CD4-positive, alpha-beta memory T cell (primary cell): ENCODE measurements at places on chromosomes 1 and 21.
A peak's percentile ranks its signal among the peaks of the same experiment; 100 is the strongest.

GRCh38 chr1:198575292-198575691, 34.8 kb upstream of the ATP6V1G3 start:
- H3K27ac ChIP-seq: no peak overlapping the region
- H3K36me3 ChIP-seq: no peaks in the 10 kb centered on the region
- H3K4me3 ChIP-seq: no peak overlapping the region
- H3K4me1 ChIP-seq: no peaks in the 10 kb centered on the region

DNA sequence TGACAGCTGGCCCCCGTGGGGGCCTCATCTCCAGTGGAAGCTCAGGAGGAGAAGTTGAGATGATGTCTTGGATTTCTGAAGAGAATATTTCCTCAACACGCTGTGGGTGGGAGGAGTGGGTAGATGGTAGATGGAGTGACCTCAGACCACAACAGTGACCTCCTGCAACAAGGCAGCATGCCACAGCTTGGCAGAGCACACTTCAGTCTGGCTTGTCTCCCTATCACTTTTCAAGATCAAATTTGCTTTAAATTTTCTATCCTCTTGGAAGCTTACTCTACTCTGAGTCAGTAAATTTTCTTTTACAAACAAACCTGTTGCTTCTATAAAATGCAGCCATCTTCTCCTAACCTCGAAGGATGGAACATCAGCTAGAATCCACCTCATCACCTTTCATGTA, 59.7 kb downstream of the NTPCR start:
- no peak for DNase-seq
- no peaks in the 10 kb centered on the region for H3K27me3 ChIP-seq
- no peaks in the 10 kb centered on the region for H3K4me1 ChIP-seq
- no peak overlapping the region for H3K4me3 ChIP-seq

GRCh38 chr1:201364808-201365105, 12.7 kb downstream of the TNNT2 start:
- H3K36me3 ChIP-seq: no peaks in the 10 kb centered on the region
- no peaks in the 10 kb centered on the region for H3K4me1 ChIP-seq
- no peak for DNase-seq

GRCh38 chr1:248847181-248847955, 9.3 kb downstream of the ZNF672 start:
- peaks cover 55% of the 10 kb centered on the region for H3K36me3 ChIP-seq
- H3K4me3 ChIP-seq: no peak overlapping the region

DNA sequence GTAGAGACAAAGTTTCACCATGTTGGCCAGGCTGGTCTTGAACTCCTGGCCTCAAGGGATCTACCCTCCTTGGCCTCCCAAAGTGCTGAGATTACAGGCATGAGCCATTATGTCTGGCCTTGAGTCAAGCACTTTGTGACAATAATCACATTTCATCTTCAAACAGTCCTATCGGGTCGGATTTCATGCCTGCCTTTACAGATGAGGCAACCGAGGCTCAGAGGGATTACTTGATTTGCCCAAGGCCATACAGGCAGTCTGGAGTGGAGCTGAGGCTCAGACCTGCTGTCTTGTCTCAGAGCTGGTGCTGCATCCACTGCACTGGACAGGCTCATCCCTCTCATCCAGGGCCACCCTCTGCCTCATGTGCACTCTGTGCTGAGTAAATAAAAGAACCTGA, 26.6 kb downstream of the FAM151A start:
- no peaks in the 10 kb centered on the region for H3K27me3 ChIP-seq
- H3K36me3 ChIP-seq: no peaks in the 10 kb centered on the region
- H3K4me3 ChIP-seq: no peak overlapping the region
- no peak overlapping the region for H3K27ac ChIP-seq
- DNase-seq: no peak
- no peaks in the 10 kb centered on the region for H3K4me1 ChIP-seq

- H3K27ac ChIP-seq: no peak overlapping the region
- no peak overlapping the region for H3K4me3 ChIP-seq
- H3K4me1 ChIP-seq: peaks cover under 1% of the 10 kb centered on the region
- H3K36me3 ChIP-seq: no peaks in the 10 kb centered on the region
- H3K27me3 ChIP-seq: no peaks in the 10 kb centered on the region
These were observed 6.8 kb downstream of the GJC2 start for GRCh38 chr1:228156515-228156881.

DNA sequence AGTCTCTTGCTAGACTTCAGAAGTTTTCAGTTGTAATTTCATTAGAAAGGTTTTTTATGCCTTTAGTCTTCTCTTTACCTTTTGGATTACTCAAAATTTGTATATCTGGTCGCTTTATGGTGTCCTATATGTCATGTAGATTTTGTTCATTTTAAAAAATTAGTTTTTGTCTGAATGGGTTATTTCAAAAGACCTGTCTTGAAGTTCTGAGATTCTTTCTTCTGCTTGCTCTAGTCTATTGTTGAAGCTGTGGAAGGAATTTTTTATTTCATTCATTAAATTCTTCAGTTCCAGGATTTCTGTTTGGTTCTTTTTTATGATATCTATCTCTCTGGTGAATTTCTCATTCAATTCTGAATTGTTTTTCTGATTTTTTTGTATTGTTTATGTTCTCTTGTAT, 46.5 kb upstream of the GCLM start:
- H3K4me1 ChIP-seq: no peaks in the 10 kb centered on the region
- no peaks in the 10 kb centered on the region for H3K36me3 ChIP-seq
- H3K27me3 ChIP-seq: no peaks in the 10 kb centered on the region

DNA sequence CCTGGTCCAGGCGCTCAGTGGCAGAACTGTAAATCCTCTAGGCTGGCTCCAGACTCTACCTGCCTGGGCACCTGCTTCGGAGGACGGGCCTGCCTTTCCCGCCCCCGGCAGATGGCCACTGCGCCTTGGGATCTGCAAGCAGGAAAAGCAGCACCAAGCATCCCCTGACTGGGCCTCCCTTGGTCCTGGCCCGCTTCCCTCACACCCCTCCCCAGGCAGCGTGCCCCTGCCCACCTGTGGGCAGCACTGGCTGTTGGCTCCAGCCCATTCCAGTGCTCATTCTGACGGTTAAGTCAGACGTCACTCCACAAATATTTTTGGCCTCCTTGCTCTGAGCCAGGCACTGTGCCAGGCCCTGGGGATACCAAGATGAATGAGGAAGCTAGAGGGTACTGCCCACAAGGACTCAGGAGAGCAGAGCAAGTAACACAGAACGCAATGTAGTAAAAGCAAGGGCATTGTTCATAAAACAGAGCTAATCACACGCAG, 22.0 kb upstream of the BLACAT1 start:
- no peak for DNase-seq
- peaks cover 29% of the 10 kb centered on the region for H3K4me1 ChIP-seq
- H3K27me3 ChIP-seq: no peaks in the 10 kb centered on the region
- H3K36me3 ChIP-seq: no peaks in the 10 kb centered on the region
- H3K27ac ChIP-seq: no peak overlapping the region
- no peak overlapping the region for H3K4me3 ChIP-seq

DNA sequence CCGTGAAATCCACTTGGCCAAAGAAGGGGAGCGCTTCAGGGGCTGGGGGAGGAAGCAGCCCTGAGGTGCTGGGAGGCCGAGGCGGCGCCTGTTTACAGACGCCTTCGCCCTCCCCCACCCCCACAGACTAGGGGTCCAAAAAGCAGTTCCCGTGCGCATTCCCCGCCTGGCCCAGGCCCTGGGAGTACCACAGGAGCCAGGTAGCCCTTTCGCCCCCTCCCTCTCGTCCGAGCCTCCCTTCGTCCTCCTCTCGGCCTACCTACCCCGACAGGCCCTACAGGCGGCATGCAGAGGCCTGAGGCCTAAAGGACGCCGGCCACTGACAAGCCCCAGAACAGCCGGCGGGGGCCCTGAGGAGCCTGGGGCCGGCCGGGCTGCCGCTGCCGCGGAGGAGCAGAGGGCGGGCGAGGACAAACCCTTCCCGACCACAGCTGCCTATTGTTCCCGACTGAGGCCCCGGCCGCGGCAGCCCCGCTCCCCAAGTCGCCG, 522 bp downstream of the RC3H1 start:
- peaks cover 48% of the 10 kb centered on the region for H3K4me1 ChIP-seq
- H3K36me3 ChIP-seq: no peaks in the 10 kb centered on the region
- H3K27ac ChIP-seq: peak overlapping the region; percentile 80
- H3K27me3 ChIP-seq: no peaks in the 10 kb centered on the region
- H3K4me3 ChIP-seq: peak overlapping the region; percentile 68
- DNase-seq: peak; percentile 66

DNA sequence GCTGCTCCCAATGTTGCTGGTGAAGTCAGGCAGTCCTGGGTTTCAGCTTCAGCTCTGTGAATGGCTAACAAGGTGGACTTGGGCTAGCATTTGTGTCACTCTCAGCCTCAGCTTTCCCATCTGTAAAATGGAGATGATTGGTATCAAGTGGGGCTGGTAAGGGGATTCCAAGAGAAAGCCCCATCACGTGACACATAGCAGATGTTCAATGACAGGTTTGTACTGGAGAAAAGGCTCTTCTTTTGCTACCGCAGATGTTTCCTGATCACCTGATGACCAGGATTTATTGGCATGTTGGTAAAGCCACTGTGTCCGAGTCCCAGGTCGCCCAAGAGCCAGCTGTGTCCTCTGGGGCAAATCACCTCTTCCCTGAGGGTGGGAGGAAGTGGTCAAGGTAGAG, 335.0 kb downstream of the MATN1 start:
- no peak for DNase-seq
- H3K4me3 ChIP-seq: no peak overlapping the region
- no peaks in the 10 kb centered on the region for H3K4me1 ChIP-seq
- H3K27me3 ChIP-seq: no peaks in the 10 kb centered on the region
- H3K36me3 ChIP-seq: no peaks in the 10 kb centered on the region

- no peak overlapping the region for H3K4me3 ChIP-seq
- no peak for DNase-seq
- peaks cover 82% of the 10 kb centered on the region for H3K4me1 ChIP-seq
- no peaks in the 10 kb centered on the region for H3K27me3 ChIP-seq
- H3K27ac ChIP-seq: peak overlapping the region; percentile 32
- no peaks in the 10 kb centered on the region for H3K36me3 ChIP-seq
These were observed 167.8 kb downstream of the DHRS3 start for GRCh38 chr1:12450090-12450755.
